ENCODE measurements at places on chromosomes 3 and 15. TPM values are rescaled to one million over a fixed set of nuclear protein-coding genes. Genes with fewer than 3 reads are reported as not detected.

- DNase-seq = no peak
Measured at GRCh38 chr15:98683831-98684230, 35.5 kb downstream of the IGF1R start.

Gene ZNF660
- polyA plus RNA-seq = 0.08 TPM

Gene TGM4
- polyA plus RNA-seq = not detected

DNA sequence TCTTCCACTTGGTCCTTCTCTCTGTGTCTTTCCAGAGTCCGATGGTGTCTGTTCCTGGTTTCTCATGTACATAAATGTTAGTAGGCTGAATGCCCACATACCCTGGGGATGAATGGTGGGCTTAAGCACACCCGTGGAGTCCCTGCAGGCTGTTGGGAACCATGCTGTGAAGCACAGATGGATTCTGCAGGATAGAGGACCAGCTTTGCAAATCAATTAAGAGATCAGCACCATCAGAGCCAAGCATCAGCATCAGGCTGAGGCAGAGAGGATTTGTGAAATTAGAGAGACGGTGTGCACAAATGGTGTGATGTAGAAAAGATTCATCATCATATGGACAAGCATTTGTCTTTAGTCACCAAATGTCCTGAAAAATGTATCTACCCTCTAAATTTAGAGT, 127.1 kb downstream of the SV2B start:
- no peak for DNase-seq

DNA sequence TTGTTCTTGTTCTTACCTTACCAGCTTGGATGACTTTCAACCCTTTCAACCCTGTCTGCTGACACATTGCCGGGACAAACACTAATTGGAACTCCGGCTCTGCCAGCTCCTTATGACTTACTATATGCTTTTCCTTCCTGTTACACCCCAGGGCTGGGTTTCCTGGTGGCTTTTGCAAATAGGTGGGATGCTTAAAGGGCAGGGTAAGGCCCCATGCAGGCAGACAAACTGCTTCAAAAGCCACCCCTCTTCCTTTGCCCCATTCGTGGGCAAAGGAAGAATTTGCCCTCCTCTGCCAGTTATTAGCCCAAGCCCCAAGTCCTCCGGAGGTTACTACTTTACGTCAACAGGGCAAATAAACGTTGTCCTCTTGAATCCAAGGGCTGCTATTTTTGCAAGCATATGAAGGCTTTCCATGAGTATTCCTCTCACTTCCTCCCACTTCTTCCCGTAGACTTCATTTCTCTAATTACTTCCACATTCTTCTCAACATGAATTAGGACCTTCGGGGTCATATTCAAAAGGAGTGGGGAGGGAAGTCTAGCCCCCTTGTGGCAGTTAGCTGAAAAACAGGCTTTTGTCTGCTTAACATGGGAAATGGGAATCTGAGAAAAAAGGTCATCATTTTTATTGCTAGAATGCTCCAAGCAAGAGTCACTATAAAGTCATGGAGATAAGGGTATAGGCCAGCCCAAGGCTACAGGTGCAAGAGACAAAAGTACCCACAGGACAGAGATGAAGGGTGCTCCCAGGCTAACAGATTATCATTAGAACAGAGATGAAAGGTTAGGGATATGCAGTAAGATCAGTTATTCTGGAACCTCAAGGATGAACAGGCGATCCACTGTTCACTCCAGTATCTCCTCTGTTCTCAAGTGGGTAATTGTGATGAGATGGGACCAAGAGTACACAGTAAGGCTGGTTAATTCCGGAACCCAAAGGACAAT, 56.3 kb upstream of the FSTL1 start:
- DNase-seq = no peak

- no peak for DNase-seq
Measured at GRCh38 chr3:50876947-50877346, 202.2 kb downstream of the DOCK3 start.

DNA sequence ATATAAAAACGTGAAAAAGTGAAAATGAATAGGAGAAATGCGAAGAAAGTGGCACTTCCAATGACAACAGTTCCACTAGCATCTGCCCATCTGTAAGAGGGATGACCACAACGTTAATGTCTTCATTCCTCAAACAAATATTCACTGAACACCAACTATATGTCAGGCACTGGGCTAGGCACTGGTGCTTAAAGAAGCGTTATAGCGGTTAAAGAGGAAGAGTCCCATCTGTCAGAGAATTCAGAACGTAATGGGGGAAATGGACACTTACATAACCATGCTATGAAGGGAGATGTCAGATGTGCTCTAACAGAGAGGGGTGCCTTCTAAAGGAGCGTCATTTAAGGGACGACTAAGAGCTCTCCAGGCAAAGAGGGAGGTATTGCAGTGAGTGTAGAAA, 8.2 kb downstream of the RUBCN start:
- no peak for DNase-seq

DNA sequence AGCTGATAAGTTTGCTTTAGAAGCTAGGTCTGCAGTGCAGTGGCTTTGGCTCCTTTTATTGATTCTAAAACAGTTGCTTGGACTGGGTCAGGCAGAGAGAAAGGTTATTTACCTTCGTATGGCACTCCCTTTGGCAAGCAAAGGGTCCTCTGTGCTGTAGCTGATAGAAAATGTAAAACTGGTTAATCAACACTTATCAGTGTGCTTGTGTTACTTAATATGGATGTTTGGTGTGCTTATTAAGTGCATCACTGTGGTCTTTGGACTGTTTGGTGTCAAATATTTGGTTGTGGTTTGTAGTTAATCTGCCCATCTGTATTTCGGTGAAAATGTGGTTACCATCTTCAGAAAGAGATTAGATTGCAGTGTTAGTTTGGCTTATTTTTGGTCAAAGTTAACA, 16.0 kb downstream of the UBE2E2 start:
- DNase-seq = no peak

Gene PLA1A
- 30.6 TPM for polyA plus RNA-seq

Gene ELP6
- polyA plus RNA-seq = 19.7 TPM

DNA sequence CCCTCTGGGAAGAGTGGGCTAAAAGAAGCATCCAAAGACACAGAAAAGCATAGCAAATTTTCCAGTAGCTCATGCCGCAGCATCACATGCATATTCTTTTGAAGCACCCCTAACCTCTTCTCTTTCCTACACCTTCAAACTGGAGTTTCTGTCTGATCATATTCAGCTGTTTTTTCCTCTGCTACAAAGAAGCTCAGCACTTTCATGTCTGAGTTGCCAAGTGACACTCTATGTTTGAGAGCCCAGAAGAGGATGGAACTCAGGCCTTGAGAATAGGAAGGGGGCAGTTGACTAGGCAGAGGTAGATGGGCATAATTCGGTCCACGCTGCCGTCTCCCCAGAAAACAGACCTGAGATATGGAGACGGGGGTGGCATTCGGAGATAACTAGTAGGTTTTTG, 489.6 kb upstream of the NR2F2 start:
- DNase-seq = no peak

GRCh38 chr3:146524961-146525360, 19.4 kb downstream of the PLSCR1 start:
- DNase-seq = no peak

Gene LHFPL4
- polyA plus RNA-seq = 0.08 TPM

GRCh38 chr15:48006031-48006511, 114.7 kb upstream of the SLC24A5 start:
- no peak for DNase-seq

GRCh38 chr15:40256638-40257235, 17.9 kb downstream of the PAK6 start:
- no peak for DNase-seq

Gene ISLR2
- polyA plus RNA-seq = 0.03 TPM

DNA sequence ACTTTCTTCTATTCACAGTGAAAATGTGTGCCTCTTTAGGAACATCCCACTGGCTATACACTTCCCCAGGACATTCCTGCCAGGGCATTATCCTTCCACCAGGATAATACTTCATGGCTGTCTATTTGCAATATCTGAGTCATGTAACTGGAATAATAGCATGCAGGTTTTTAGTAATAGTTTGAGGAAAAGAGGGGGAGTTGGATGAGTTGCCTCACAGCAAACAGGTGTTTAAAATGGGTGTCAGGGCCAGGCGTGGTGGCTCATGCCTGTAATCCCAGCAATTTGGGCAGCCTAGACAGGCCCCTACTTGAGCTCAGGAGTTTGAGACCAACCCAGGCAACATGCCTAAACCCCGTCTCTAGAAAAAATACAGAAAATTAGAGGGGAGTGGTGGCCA, 585.9 kb downstream of the DIPK2A start:
- no peak for DNase-seq

DNA sequence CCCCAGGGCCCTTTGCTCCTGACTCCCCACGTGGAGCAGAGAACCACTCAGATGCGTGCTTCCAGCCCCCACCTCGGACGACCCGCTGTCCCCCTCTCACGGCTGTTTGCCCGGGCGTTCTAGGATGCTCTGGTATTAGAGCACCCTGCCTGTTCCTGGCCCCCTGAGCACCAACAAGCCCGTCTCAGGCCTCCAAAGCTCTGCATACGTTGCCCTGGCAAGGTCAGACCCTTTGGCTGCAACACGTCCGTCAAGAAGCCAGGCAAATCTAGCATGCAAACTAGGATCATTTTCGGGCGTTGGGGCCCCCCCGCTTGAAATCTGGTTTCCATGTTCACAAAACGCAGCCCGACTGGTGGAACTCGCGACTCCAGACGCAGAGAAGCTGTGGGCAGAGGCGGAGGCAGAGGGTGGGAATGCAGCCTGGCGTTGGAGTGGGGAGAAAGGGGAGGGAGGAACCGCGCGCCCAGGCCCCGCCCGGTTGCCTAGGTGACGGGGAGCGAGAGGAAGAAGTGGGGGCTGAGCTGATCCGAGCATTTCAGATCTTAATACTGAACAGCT, 86.2 kb upstream of the PIAS1 start:
- peak; percentile 59 for DNase-seq

Gene PYGO1
- polyA plus RNA-seq = 0.07 TPM

GRCh38 chr3:169041677-169042171, 621.8 kb downstream of the MECOM start:
- no peak for DNase-seq

Gene B3GNT5
- 0.22 TPM for polyA plus RNA-seq

Gene PLCH1
- 0.03 TPM for polyA plus RNA-seq

Gene LSMEM2
- not detected for polyA plus RNA-seq

Gene TMEM108
- polyA plus RNA-seq = 0.10 TPM

DNA sequence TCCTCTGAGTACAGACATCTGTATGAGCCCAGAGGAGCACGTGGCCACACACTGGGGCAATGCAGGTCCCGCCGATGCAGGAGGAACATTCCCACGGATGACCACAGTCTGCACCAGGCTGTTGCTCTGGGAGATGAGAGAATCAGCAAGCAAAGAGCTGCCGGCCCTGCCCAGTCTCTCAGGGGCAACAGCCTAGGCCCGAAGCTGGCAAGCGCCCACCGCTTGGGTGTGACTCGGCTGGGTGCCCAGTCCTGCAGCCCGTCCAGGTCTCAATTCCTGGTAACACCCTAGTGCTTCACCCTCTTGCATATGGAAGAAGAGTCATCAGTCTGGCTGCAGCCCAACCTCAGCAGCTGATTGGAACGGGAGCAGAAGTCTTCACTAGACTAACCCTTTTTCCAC, 153.7 kb upstream of the HES1 start:
- no peak for DNase-seq

Gene GPR156
- polyA plus RNA-seq = not detected

DNA sequence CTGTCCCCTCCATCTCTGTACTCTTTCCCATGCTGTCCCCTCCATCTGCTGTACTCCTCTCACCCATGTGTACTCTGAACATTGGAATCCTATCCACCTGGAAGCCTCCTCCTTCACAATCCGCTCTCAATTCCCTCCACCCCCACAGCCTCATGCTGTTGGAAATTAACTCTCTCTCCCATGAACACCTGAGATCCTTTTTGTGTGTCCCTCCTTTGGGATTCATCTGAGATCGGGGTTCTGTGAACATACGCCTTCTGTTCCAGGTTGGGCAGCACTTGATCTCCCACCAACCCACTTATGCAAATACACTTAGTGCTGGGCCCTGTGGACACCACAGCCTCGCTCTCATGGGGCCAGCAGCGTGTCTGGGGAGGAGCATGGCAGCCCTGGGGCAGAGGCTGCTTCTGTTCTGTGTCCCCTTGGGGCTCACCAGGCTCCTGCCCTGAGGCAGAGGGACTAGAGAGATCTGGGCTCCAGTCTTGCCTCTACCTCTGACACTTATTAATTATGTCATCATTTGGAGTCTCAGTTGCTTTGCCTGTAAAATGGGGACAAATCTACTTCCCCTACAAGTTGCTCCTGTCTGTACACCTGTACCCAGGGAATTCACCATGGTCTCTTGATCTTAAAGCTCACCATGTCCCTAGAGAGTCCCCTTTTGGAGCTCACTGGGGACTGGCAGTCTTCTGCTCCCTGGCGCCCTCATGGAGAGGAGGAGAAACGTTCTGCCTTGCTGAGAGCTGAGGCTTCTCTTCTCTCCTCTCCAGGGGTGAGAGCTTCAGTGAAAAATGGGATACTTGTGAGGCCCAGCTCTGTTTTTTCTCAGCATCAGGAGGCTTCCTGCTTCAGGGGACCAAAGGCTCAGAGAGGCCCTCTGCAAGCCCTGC, 42.7 kb downstream of the ITGA11 start:
- DNase-seq = peak; percentile 25

Gene ITGB5
- 53.0 TPM for polyA plus RNA-seq

GRCh38 chr3:44451441-44451840, 26.0 kb downstream of the ZNF445 start:
- no peak for DNase-seq

GRCh38 chr3:43748179-43748578, 57.4 kb downstream of the ABHD5 start:
- DNase-seq = no peak

- no peak for DNase-seq
Measured at GRCh38 chr15:84034578-84035398, 200.8 kb upstream of the GOLGA6L4 start.

DNA sequence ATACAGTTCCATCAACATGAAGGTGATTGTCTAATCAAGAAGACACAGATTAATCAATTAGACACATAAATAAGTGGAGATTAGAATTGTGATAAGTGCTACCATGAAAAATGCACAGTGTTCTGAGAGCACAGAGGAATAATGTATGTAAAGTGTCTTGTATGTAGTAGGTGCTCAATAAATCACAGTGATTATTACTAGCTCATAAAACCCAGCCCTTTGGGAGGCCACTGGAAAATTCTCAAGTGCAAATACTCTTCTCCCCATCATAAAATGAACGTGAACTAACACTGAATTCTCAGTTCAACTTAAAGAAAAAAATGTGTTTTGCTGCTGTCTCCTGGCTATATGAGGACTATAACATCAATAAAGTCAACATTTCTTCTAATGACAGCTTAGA, 368.2 kb downstream of the FOXP1 start:
- no peak for DNase-seq

Gene CEP152
- 3.3 TPM for polyA plus RNA-seq

DNA sequence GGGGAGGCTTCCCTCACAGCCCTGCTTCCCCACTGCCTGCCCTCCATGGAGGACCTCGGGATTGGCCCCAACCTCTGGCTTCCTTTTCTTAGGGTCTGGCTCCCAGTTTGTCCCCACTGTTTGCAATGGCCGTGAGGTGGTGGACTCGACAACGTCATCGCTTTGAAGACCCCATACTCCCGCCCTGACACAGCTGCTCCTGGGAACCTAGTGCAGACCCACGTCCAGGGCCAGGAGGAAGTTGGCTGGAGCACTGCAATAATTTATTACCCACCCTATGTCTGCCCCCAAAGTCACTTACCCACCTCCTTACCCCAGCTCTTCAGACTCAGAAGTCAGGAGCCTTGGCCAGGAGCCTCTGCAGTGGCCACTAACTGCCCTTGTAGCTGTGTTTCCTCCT, 11.1 kb downstream of the GRM2 start:
- no peak for DNase-seq

All from liver (tissue), 10 donors.